Right renal cortex interstitium (tissue), 3 donors: ENCODE measurements at places on chromosomes 12 and 14.

GRCh38 chr12:105906561-105906960 lies 232.2 kb downstream of the NUAK1 start:
- DNase-seq, result no peak

DNA sequence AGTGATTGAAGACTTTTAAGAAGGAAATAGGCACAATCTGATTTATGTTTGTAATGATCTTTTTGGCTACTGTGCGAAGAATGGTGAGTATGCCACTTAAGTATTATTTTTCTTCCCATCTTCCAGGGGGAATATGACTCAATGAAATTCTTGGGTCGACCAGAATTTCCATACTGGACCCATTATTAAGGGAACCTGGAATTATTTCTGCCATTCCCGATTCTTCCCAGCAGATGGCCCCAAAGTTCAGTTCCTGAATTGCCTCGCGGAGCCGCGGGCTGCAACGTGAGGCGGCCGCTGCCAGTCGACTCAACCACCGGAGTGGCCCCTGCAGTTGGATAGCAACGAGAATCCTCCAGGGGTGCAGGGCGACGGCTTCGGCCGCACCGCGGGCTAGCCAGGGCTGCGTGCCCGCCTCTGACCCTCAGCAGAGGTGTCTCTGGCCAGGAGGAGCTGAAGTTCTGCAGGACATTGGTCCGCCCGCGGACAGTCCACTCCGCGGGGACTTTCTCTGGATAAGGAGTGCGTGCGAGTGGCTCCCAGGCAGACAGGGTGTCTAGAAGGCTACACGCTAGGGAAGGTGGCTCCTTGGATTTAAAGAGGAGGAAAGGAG lies 628 bp upstream of the TSHR start:
- DNase-seq, result peak; percentile 65

DNA sequence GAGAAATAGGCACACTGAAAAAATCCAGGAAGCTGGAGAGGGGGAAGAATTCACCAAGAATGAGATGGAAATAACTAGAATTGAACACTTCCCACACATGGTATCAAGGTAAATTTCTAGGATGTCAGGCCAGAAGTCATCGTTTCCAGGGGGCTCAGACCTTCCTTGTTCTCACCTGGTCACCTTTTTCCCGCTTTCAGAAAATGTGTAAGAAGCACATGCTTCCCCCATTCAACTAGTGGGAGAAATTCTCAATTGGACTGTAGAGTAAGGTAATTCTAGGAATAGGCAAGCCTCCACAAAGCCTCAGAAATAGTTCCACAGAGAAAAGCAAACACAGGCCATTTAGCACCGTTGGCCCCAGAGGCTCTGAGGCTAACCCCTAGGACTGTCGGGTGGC lies 2.8 kb upstream of the PTMS start:
- DNase-seq, result no peak

GRCh38 chr14:96888158-96888557 lies 91.0 kb downstream of the VRK1 start:
- no peak for DNase-seq

- no peak for DNase-seq
Observed at GRCh38 chr12:123655420-123655819, 15.5 kb upstream of the TCTN2 start.

DNA sequence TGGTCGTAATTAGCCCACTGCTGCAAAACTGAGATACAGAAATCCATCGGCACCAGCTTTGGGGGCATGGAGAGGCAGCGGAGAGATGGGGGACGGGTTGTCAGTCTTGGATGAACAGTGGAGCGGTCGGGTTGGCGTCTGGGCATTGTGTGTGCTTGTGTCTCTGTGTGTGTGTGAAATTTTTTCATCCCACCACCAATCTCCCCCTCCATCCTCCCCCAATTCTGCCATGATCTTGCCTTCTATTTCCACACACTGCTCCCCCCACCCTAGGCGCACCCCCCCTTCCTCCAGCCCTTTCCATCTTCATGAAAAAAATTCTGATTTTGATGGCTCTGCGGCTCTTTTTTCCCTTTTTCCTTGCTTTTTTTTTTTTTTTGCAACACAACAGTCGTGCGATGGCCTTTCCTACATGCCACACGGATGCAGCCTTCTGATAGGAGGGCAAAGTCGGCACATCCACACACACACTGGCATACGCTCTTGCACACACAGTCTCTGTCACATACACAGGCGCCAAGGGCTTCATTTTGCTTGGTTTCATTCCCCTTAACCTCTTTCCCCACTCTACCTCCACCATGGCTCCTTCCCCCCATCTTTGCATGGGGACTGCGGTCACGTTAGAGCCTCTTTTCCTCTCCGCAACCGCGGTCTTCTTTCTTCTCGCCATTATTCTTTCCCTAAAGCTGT lies 3.3 kb downstream of the NRXN3 start:
- DNase-seq, result no peak

- no peak for DNase-seq
Observed at GRCh38 chr12:43988838-43989560, 153.1 kb downstream of the TMEM117 start.

DNA sequence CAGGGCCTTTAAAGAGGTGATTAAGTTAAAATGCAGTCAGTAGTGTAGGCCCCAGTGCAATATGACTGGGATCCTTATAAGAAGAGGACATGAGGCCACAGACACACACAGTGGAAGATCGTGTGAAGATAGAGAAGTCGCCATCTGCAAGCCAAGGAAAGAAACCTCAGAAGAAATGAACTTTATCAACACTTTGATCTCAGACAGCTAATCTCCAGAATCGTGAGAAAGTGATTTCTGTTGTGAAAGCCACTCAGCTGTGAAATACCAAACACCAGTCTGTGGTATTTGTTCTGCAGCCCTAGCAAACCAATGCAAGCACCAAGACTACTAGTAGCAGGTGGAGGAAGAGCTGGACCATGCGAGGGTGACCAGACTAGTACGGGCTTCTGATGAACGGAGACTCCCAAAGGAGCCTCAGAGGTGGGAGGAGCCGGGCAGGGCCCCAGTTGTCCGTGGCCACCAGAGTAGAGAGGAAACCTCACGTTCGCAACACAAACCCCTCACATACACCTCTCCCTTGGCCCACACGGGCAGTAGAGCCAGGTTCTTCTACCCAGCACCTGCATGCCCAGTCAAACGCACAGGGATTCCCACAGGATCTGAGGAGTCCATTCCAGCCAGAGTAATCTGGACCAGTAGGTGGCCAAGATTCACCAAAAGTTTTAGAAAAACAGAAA lies 243.0 kb downstream of the TTC8 start:
- no peak for DNase-seq

- DNase-seq, result no peak
Observed at GRCh38 chr12:12405882-12406281, 49.0 kb downstream of the BORCS5 start.

- no peak for DNase-seq
Observed at GRCh38 chr12:15602051-15602672, 187.0 kb downstream of the EPS8 start.

- no peak for DNase-seq
Observed at GRCh38 chr12:63129927-63130326, 21.1 kb downstream of the AVPR1A start.

DNA sequence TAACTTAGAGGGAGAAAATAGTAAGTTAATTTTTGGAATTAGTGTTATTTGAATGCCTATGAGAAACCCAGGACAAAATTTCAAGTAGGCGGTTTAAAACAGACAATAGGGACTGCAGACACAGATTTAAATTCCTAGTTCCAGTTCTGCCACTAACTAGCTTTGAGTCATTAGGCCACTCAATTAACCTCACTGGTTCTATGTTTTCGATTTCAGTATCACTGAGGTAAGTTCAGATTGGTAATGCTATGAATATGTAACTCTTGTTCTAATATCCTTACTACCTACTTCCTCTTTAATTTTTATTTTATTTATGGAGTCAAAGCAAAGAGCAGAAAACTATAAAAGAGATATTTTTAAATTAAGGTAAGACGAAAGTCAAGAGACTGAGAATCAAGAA lies 52.6 kb downstream of the GALC start:
- no peak for DNase-seq

DNA sequence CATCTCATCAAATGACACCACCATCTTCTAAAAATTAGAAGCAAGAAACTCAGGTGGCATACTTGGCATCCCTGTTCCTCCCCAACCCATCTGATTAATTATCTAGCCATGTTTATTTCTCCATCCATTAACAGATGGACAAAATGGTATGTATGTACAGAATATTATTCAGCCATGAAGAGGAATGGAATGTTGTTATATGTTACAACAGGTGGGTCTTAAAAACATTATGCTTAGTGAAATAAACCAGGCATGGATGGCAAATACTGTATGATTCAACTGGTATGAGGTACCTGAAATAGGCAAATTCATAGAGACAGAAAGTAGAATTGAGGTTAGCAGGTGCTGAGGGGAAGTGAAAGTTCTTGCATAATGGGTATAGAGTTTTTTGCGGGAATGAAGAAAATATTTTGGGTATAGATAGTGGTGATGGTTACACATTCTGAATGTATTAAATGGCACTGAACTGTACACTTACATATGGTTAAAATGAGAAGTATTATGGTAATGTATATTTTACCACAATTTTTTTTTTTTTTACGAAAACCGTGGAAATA lies 17.5 kb downstream of the YY1 start:
- no peak for DNase-seq

DNA sequence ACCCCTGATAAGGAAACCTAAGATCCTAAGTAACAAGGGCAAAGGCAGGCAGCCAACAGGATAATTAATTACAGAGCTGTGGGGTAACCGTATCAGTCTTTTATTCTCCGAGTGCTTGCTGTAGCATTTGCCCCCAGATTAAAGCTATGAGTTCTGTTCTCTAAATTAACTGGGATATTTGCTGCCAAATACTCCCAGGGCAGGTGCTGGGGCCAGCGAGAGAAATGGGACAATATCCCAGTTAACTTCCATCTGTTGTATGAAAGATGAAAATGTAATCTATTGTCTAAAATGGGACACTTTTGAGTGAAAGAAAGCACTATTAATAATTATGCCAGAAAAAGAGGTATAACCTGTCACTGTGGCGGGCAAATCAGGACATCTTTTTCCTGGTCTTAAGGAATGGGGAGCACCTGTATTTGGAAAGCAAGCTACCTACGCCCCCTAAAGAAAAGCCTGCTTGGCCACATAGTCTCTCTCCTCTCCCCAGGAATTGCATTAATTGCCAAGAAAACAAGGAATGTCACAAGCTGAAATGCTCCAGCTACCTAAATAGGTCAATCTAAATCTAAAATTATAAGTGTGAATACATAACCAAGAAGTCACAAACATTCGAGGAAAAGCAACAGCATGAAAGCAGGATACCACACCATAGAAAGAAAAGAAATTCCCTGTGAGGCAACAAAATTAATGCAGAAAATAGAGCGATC lies 26.7 kb upstream of the CFAP54 start:
- no peak for DNase-seq

DNA sequence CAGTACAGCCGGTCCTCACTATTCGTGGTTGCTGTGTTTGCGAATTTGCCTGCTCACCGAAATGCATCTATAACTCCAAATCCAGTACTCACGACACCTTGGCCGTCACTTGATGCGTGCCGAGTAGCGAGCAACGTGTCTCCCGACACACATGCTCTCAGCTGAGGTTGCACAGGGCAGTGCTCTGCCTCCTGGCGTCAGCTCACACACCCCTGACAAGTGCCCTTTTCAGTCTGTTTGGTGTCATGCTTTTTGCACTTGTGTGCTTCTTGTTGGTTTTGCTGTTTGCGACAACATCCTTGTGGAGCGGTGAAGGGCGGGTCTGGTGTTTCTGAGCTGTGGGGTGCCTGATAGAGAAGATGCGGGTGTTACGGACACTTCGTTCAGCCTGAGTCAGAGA lies 110.4 kb upstream of the RFLNA start:
- no peak for DNase-seq

DNA sequence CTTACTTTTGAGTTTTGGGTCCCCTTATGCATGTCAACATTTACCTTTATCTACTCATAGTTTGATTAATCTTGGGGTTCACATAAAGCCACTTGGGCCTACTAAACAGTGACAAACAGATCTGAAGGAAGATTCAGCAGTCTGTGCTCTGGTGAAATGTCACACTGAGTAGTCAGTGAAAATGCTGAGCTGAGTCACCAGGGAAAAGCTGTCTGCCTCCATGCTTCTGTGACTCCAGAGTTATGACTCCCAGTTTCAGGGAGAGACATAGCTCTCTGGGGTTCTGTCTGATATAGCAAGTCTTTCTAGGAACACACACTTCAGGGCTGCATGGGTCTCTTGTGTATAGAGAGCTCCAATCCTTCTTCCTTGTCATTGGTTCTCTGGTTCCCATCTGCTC lies 406.3 kb upstream of the FAR2 start:
- DNase-seq, result no peak

GRCh38 chr12:9731797-9732196 lies 1.1 kb downstream of the CLECL1 start:
- DNase-seq, result no peak

- DNase-seq, result no peak
Observed at GRCh38 chr12:57783861-57784260, 1.3 kb downstream of the TSFM start.

GRCh38 chr14:36067428-36068187 lies 108.9 kb downstream of the PTCSC3 start:
- DNase-seq, result no peak

- DNase-seq, result peak; percentile 15
Observed at GRCh38 chr12:48105321-48105866, 485 bp downstream of the SENP1 start.

GRCh38 chr12:84058136-84058535 lies 854.5 kb downstream of the SLC6A15 start:
- no peak for DNase-seq

DNA sequence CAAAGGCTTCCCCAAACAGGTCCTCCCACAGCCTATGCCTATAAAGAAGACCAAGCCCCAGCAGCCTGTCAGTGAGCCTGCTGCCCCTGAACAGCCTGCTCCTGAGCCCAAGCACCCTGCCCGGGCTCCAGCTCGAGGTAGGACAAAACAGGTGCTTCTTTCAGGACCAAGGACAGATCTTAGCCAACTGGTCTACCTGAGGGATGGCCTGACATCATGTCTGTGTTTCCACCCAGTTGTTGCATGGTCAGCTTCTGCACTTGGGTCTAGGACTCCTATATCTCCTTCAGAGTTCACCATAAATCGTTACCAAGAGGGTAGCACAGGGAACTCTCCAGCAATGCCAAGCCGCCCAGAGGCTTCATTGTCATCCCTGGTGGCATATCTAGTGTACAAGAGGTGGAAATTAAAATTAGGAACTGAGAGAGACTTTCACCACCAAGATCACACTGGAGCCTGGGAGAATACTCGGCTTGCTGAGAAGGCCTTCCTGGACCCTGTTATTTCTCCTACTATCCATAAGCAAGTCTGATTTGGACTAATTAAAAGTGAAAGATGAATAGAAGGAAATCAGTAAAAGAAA lies 38.2 kb upstream of the OAS1 start:
- DNase-seq, result no peak

DNA sequence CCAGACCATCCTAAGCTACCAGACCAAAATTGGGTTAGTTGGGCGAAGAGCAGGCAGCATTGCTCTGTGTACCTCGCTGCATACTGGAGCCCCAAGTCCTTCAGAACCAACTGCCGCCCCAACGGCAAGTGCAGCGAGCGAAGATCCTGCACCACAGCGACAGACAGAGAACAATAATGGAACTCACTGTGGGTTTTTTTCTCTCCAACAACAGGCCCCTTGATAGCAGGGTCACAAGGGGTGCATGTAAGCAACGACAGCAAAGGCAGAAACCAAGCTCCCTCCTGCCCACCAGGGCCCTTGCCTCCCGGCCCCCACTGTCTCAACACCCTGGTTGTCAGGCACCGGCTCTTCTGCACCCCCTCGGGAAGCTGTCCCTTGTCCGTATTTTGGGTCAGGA lies 39.0 kb downstream of the RNF34 start:
- no peak for DNase-seq

- no peak for DNase-seq
Observed at GRCh38 chr14:74414403-74415114, 11.5 kb downstream of the SYNDIG1L start.

GRCh38 chr12:131893605-131894312 lies 663 bp upstream of the ULK1 start:
- no peak for DNase-seq

GRCh38 chr12:74349925-74350324 lies 187.7 kb upstream of the ATXN7L3B start:
- no peak for DNase-seq
